Nucleus accumbens (tissue), 56 donors: ENCODE measurements at places on chromosomes 13 and 19.
A peak's percentile ranks its signal among the peaks of the same experiment; 100 is the strongest.

DNA sequence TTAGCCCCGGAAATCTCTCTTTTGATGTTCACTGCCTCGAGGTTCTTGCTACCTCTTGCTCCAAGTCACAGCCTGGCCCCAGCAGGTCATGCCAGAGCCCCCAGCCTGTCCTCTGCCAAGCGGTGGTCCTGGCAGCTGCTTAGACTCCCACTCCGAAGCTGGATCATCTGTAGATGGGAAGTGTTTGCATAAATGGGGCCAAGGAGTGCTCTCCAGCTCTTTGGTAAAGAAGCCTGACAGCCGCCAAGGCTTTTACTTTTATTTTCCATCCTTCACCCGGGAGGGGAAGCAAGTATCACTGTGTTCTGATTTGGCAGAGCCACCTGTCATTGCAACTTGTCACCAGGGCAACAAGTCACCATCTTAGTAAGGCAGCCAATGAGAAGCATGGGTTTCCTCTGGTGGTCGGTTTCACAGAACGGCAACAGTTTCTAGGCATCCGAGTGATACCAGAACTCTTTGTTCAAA, 10.6 kb upstream of the RETN start:
- DNase-seq, result peak; percentile 59

DNA sequence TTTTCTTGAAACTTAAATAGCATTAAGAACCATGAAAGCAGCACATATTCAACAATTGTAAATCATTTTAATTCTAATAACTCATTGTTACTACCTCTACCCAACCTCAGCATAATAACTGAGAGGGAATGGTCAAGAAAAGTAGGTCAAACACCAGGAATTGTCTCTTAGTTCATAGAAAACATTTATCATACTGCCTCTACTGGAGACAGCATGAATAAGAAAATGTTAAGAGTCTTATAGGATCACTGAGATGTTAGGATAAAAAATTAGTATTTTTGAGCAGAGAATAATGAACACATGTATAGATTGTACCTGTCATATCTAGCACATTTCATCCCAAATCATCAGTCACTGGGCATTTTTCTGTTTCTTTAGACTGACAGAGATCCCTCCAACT, 515.3 kb downstream of the PCDH9 start:
- DNase-seq, result no peak

DNA sequence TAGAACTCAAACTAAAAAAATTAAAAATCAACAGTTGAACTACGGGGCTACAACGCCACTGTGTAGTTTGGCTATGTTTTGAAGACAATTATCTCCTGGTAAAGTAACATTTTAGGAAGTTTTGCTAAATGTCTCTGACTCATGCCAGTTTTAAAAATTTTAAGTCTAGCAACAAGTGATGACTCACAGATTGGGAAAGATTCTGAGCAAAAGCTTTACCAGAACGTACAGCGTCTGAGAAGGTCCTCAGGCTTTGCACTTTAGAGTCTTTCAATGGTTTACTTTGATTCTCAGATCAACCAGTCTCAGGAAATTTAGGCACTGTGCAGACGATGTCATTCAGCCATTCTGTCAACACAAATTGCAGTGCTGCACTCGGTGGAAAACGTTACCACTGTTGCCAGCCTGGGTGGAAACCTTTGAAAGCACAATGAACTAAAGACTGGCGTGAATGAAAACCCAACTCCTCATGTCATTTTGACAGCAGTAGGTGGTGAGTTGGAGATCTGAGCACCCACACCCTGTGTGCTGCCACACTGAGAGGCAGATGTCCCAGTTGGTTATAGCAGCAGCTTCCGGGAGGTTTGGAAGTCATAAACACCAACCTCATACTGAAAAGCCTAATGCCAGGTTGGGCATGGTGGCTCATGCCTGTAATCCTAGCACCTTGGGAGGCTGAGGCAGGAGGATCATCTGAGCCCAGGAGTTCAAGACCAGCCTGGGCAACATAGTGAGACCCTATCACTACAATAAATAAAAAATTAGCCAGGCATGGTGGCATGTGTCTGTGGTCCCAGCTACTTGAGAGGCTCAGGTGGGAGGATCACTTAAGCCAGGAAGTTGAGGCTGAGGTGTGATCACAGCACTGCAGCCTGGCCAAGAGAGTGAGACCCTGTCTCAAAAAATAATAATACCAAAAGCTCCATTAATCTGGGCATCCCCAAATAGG, 6.3 kb upstream of the WTIP start:
- peak; percentile 19 for DNase-seq

- DNase-seq, result no peak
Measured at GRCh38 chr19:29882719-29883105, 59.3 kb upstream of the URI1 start.

DNA sequence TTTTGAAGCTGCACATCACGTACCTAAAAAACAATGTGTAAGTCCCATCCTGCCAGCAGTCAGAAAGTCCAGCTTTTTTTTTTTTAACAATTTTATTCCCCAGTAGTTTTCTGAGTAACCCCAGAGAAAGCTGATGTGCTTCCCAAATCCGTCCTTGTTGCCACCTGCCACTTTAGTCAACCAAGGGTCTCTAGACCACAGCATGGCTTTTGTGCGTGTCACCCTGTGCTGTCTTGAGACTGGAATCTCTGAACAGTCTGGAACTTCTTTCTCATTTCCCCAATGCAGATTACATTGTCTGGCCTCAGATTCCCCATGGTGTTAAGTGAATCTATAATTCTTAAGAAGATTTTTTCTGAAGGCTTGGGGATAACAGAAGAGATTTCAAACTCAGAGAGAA, 289.2 kb upstream of the KLF12 start:
- no peak for DNase-seq

DNA sequence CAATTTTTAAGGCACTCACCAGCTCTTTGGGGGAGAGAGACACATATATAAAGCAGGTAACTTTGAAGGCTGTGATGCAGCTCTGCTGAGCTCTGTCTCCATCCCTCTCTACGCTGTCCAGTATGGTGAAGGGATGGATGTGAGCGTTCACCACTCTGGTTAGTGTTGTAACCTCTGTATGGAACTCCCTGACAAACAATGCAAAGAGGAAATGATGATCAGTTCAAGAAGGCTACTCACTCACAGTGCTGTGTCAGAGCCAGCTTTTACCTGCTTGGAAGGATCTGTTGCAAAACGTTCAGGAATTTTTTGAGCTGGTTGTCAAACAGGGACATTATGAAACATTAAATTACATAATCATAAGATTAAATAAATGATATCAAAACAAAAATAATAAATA, 90.8 kb upstream of the SLC10A2 start:
- no peak for DNase-seq

GRCh38 chr19:11205939-11206570, 8.7 kb upstream of the KANK2 start:
- no peak for DNase-seq

GRCh38 chr19:49019242-49019932, 2.5 kb upstream of the LHB start:
- no peak for DNase-seq

- no peak for DNase-seq
Measured at GRCh38 chr13:40024967-40025714, 369.7 kb downstream of the COG6 start.

DNA sequence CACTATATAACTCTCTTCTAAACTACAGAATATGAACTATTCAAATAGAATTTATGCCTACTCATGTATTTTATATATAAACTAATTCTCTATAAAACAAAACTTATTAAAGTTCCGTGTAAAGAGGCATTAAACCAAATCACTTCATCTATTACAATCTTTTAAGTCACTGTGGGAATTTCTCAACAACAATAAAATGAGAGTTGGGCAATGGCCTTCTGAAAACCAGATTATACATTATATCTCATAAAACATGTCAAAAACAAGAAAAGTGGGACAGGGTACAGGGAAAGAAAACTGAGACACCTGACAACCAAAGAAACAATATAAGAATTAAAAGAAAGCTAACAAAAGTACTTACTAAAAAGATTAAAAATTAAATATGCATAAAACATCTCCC, 145.2 kb downstream of the DIAPH3 start:
- DNase-seq, result no peak

DNA sequence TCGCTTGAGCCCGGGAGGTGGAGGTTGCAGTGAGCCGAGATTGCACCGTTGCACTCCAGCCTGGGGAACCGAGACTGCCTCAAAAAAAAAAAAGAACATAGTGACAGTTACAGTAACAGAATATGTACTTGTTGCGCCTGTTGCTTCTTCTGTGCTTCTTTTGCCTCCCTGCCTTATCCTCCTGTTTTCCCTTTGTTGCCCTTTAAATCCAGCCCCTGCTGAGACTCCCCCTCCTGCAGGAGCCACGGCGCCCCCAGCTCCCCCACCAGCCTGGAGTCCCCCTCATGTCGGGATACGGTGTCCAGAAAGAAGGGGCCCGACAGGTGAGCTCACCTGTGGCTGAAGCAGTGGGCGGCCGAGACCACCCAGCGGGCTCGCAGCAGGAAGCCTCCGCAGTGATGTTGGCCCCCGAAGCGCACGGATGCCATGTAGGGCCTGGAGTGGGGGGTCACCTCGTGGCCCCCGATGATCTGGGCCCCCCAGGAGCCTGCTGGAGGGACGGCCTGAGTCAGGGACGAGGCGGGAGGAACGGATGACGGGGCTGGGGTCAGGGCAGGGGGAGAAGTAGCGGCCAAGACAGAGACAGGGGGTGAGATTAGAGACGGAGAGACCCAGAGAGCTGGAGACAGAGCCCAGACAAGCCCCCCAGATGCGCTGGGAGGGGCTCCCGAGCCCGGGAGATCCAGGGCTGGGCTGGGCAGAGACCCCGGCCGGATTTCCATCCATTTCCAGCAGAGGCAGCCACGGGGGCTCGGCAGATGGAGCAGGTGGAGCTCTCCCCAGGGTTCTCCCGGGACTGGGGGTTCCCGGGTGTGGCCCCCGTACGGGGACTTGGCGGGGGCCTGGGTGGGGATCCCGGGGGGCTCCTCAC, 536 bp downstream of the PRSS57 start:
- DNase-seq, result no peak

DNA sequence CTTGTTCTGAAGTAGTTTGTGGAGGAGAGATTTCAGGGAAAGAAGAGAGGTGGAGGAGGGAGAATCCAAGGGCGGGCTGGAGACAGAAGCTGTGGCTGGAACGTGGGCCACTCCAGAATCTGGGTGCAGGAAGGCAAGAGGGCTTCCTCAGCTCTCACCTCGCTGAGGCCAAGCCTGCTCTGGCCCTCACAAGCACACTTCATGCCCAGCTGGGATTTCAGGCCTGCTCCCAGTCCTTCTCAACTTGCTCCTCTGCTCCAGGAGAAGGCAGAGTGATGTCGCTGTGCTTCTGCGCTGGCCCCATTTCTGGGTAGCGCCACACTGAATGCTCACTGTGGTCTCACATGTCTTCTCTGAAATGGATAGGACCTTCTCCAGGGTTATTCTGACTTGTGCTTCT, 328.8 kb downstream of the FGF9 start:
- DNase-seq, result no peak

- no peak for DNase-seq
Measured at GRCh38 chr19:6925801-6926751, 38.7 kb downstream of the ADGRE1 start.

GRCh38 chr19:50663482-50663790, 14.2 kb downstream of the C19orf81 start:
- DNase-seq, result no peak

DNA sequence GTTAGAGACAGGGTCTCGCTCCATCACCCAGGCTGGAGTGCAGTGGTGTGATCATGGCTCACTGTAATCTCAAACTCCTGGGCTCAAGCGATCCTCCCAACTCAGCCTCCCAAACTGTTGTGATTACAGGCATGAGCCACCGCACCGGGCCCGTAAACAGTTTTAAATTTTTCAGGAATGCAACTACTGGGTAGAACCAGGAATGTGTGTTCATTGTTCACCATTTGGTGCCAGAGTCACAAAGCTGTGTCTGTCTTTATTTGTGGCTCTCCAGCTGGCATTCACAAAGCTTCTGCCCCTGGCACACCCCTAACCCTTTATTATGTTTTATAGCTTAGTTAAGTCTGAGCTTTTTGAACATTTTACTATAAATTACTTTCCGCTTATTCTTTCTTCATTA, 19.8 kb upstream of the ACP7 start:
- DNase-seq, result no peak

GRCh38 chr19:46815833-46816627, 27.6 kb upstream of the SLC1A5 start:
- no peak for DNase-seq

- no peak for DNase-seq
Measured at GRCh38 chr19:36100476-36100875, 10.5 kb upstream of the OVOL3 start.
